ENCODE measurements at places on chromosomes 11 and 22.

DNA sequence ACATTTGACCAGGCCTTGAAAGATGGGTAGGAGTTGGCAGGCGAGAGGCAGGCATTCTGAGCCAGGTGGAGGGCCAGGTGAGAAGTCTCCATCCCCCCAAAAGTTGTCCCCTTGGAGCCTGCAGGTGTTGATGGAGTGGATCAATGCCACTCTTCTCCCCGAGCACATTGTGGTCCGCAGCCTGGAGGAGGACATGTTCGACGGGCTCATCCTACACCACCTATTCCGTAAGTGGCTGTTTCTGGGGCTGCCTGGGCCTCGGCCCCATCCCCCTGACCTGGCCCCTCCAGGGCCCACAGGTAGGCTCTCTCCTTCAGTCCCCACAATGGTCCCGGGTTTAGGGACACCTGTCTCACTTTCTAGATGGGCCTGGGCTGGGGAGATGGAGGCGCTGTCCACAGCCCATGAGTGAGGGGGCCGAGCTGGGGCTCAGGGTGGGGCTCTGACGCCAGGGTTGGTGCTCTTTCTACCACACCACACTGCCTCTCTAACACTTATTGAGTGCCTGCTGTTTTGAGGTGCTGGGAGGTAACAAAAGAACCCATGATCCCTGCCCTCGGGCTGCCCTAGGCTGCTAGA, 7.0 kb downstream of the PARVG start:
- no peak for DNase-seq

GRCh38 chr22:42766860-42767259, 46.2 kb upstream of the A4GALT start:
- DNase-seq, result no peak

GRCh38 chr22:46563381-46564083, 26.1 kb upstream of the CELSR1 start:
- DNase-seq, result no peak

DNA sequence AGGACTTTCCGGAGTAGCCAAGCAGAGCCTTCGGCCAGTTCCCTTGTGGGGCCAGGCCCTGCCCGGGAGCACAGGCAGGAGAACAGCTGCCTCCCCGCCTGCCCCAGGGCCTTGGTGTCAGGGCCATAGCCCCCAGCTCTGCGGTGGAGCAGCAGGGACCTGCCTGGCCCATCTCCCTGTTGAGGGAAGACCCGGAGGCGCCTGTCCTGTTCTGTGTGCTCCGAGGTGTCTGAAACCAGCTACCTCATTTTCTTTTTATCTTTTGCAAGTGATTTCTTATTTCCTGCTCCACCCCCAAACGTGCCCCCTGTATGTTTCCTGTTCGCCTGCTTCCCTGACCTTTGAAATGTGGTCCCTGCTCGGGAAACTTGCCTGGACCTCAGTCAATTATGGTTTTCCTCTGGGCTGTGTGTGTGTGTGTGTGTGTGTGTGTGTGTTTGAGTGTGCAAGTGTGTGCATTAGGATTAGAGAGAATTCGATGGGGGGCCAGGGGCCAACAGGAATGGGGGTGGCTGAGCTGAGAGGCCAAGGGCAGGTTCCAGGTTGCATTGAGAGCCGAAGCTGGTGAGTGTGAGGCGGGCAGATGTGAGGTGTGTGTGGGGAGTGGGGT, 19.1 kb downstream of the LRP5 start:
- no peak for DNase-seq

- DNase-seq, result peak; percentile 81
Observed at GRCh38 chr11:64356498-64357411, 2.2 kb upstream of the RPS6KA4 start.

DNA sequence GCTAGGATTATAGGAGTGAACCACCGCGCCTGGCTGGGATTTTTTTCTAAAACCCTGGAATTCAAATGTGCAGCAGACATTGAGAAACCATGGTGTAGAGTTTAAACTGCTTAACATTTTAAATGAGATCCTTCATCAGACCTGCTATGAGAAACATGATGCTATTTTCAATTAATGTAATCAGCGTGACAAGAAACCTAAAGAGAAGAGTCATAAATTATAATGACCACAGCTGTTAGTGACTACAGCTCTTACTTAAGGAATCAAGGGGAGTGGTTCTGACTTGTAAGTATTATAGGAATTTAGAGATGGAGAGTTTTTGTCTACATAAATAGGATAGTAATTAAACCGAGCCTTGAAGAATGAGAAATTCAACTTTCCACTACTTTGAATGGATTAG, 170.6 kb downstream of the BARX2 start:
- DNase-seq, result no peak

DNA sequence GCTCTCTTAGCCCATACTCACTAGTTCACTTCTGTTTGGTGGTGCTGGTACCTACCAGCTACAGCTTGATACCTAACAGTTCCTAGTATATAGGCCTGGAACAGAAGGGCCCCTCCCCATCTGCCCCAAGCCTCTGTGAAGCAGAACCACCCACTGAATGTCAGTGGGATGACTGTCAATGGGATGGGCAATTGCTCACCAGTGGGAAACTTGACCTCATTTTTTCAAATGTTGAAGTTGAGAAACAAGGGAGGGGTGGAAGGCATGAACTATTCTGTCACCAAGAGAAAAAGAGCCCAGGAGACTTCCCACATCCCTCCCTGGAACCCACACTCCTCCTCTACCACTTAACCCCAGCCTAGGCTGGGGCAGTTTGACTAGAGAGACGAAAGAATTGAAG, at the start of gene NLRP10:
Gene NLRP10, minus strand, starts transcription at position 62 of the 400 bp plus-strand sequence. CDS start 1,952 bp downstream, outside the sequence.
- DNase-seq, result no peak

DNA sequence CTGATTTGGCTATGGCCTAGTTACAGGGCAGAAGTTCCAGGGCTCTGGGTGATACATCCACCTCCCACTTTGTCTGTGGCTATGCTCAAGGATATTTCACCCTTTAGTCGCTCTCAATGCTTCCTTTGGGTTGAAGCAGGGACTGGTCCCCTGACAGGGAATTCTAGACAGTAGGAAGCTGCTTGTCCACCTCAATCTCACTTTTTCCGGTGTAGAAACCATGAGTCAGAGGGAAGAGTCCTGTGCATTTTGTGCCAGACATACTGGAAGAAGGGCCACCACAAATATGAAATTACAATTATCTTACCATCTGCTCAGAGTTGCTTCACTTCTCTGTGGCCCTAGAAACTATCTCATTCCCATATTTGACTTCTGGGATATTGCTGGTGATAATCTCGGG, 413.7 kb upstream of the FAT3 start:
- DNase-seq, result no peak

DNA sequence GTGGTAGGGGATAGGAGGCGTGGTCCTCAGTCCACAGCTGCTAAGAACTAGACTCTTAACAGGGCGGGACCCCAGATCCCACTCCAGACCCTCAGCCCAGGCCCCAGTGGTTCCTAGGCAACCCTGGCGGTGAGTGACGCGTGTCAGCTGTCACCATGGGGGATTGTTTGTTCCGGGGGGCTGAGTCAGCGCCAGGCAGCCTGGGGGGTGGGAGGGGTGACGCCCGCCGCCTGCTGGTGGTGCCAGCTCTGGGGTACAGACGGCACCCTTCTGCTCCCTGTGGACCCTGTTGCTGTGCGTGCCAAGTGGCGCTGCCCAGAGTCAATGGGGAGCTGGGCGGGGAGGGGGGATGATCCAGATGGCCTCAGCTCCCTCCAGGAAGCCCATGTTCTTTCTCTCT, 2.5 kb downstream of the CNIH2 start:
- DNase-seq, result no peak

DNA sequence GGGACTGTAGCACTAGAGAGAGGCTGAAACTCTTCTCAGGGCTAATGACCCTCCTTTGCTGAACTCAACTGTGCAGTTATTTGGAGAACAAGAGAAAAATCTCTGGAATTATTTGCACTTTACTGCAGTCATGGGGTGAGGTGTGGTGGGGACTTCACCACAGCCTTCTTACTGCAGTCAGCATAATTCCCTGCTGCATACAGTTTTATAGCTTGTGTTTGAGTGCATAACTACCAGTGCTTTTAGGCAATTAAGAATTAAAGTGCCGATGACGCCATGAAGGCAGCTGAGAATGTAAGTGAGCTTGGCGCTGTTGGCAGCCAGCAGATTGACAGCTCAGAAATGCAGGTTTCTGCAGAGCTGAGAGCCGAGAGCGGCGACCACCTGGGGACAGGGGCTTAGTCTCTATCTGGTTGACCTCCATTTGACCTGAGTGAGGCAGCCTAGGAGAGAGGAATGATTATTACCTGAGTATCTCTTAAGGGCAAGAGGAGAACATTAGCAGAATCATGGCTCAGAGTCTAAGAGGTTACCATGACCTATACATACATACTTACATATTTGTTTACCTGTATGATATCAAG, 830.0 kb downstream of the NTM start:
- DNase-seq, result no peak

DNA sequence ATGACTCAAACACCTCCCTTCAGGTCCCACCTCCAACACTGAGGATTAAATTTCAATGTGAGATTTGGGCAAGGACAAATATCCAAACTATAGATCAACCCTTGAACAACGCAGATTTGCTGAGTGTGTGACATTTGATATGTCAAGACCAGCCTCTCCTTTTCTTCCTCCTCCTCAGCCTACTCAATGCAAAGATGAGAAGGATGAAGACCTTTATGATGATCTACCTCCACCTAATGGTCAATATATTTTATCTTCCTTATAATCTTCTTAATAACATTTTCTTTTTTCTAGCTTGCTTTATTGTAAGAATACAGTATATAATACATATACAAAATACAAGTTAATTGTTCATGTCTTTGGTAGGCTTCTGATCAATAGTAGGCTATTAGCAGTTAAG, 67.5 kb upstream of the MPPED2 start:
- no peak for DNase-seq

- DNase-seq, result no peak
Observed at GRCh38 chr11:98740321-98740720, 280.4 kb upstream of the CNTN5 start.

DNA sequence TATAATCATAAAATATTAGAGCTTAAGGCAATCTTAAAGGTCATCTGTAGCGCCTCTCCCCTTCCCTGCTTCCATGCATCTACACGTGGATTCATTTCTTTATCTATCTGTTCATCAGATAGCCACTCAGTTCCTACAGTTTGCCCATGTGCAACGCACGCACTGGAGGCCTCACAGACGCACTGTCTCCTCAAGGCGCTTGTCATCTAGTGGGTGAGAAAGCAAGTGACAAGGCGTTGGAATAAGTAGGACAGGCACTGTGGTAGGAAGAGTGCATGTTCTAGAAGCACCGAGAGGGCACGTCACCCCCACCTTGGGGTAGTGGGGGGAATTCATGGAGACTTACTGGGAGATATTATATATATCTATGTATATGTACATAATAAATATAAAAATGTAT, 20.8 kb upstream of the JAM3 start:
- no peak for DNase-seq

- no peak for DNase-seq
Observed at GRCh38 chr11:14764579-14765527, 121.2 kb downstream of the PDE3B start.

DNA sequence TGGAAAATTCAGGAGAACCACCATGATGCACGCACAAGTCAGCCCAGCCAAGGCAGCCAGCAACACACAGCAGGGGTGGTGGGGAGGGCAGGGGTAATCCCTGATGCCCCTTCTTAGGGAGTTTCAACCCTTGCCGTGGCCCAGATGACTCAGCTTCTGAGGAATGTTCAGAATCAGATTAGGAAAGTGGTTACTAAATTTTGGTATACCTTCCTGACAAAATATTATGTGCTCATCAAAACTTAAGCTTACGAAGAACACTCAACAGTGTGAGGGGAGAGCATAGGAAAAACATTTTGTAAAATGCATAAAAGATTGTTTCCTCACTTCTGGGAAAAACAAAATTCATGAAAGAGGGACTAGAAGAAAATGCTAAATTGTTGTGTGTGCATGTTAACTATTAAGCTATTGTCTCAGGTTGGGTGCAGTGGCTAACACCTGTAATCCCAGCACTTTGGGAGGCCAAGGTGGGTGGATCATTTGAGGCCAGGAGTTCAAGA, 32.1 kb downstream of the SERPIND1 start:
- peak; percentile 16 for DNase-seq

DNA sequence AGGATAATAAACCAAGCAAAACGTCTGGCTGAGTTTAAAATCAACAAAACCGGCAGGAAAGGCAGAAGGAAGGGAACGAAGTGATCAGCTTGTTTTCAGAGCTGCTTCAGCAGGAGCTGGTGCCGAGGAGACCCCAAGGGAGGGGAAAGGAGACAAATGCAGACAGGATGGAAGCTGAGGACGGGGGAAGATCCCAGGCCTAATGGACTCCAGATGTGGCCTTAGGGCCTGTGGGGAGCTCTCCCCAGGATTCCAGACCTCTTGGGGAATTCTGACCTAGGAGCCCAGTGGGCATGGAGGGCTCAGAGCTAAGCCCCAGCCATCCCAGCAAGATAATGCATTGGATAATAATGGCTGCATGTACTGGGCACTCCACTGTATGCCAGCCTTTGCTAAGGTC, 211.4 kb upstream of the NARS2 start:
- no peak for DNase-seq

- DNase-seq, result no peak
Observed at GRCh38 chr11:92790926-92791616, 178.4 kb upstream of the MTNR1B start.

- no peak for DNase-seq
Observed at GRCh38 chr11:70594031-70594430, 195.7 kb downstream of the CTTN start.

GRCh38 chr22:37751449-37752188, 54.8 kb downstream of the TRIOBP start:
- DNase-seq, result no peak

DNA sequence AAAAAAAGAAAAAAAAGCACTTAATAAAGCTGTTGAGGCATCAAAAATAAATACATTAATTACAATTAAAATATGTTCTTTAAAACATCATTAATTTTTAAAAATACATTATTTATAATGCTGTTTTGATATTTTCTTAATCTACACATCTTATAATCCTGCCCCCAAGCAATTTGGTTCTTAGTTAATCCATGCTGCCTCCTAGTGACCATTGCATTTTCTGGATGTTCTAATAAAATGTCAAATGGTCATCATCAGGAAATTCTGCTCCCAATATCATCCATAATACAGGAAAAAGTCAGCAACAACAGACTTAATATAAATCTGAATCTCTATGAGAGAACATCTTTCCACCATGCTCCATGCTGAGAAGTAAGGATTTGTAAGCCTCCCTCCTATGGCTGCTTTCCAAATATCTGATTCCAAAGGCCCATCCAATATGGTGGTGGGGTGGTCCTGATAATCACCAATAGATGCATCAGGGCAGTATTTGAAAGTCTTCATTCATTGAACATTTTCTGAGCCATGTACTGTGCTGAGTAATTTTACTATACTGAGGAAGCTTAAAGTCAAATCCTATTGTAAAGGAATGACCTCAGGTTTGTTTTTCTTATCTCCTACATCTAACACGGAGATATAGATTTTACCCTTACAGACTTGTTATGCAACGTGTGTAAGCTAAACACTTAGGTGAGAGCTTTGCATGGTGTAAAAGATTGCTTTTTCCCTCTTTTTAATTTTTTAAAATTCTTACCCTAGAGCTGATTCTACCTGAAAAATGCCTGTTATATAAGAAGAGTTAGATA, 124.7 kb upstream of the BMAL1 start:
- no peak for DNase-seq

- DNase-seq, result no peak
Observed at GRCh38 chr11:59501931-59502330, 1.4 kb upstream of the OR4D11 start.

GRCh38 chr22:37808294-37808657, 542 bp downstream of the GCAT start:
- DNase-seq, result no peak

GRCh38 chr11:44811841-44812448, 85.2 kb downstream of the TSPAN18 start:
- DNase-seq, result no peak

All from NT2/D1 (cell line).